ENCODE measurements at places on chromosomes 5 and 9.

DNA sequence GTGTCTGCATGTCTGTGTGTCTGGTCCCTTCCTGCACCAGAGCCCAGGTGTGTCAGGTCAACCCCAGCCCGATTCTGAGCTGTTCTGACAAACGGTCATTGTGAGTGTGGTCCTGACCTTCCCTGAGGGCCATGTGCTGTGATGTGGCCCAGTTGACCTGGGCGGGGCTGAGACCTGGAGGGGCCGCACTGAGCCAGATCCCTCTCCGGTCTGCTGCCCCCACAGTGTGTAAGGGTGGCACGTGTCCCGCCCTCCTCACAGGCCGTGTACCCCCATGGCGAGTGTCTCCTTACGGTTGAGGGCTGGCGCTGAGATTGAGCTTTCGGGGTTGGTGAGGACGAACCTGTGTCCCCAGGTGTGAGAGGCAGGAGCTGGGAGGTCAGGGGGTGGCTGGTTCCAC lies 136.5 kb downstream of the MRPL36 start:
- no peak for DNase-seq

- no peak for DNase-seq
Measured at GRCh38 chr9:111016426-111017045, 21.7 kb downstream of the LPAR1 start.

GRCh38 chr5:55305345-55305744 lies 2.1 kb downstream of the DHX29 start:
- DNase-seq, result no peak

- DNase-seq, result peak; percentile 52
Measured at GRCh38 chr5:141186897-141187512, at the start of gene PCDHB9. Gene PCDHB9, plus strand, starts transcription at chr5:141187161. Its CDS starts 158 bp downstream, at chr5:141187319.

GRCh38 chr9:34994260-34994899 lies 4.8 kb downstream of the DNAJB5 start:
- peak; percentile 46 for DNase-seq

GRCh38 chr5:102036927-102037326 lies 259.2 kb downstream of the SLCO4C1 start:
- DNase-seq, result no peak

GRCh38 chr9:89601306-89601705 lies 3.5 kb upstream of the GADD45G start:
- DNase-seq, result no peak

GRCh38 chr9:93118863-93119702 lies 15.0 kb downstream of the NINJ1 start:
- no peak for DNase-seq

- no peak for DNase-seq
Measured at GRCh38 chr9:113572076-113572861, 108.7 kb downstream of the RGS3 start.

GRCh38 chr9:108722396-108722795 lies 133.4 kb downstream of the ACTL7B start:
- no peak for DNase-seq

- DNase-seq, result no peak
Measured at GRCh38 chr9:88085476-88085875, 52.8 kb downstream of the SPATA31C2 start.

DNA sequence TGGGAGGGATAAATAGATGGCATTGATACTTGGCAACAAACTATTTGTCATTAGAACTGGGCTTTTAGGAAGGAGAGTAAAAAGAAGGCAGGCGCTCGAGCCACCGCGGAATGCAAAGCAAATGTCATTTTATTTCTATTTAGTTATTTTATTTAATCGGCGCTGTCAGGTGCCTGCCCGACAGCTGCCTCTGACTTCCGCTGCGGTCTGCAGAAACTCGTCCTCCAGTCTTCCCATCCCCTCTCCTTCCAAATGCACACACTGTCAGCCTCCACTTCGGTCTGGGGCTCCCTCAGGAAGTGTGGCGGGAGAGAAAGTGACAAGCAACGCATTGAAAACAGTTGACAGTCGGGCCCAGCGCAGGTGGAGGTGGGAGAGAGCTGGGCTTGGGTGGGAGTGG lies 29.3 kb downstream of the ASS1 start:
- DNase-seq, result peak; percentile 71

DNA sequence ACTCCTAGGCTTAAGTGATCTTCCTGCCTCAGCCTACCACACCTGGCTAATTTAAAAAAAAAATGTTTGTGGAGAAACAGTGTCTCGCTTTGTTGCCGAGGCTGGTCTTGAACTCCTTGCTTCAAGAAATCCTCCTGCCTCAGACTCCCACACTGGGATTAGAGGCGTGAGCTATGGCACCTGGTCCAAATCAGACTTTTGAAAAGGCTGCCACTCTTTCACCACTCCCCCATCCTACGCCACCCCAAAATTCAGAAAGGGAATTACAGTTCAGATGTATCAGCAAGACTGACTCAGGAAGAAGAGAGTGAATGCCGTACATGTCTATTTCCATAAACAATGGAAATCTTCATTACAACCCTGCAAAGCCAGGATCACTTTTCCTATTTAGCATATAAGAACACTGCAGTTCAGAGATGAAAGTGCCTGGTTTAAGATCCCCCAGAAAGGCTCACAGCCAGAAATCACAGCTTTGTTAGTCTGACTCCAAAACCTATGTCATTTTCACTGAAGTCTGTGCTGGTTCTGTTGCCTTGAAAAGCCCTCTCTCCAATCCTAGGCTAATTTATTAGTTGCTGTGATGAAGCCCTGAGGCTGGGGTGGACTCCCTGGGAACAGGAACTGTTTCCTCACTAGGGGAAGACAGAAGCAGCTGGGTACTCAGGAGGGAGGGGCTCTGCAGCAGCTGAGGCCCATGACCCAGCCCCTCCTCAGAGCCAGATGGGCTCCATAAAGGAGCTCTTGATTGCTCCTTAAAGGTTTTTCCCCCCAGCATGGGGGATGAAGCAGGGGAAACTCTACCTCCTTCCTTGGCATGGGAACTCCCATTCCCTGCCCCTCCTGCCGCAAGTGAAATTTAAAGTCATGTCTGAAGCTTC lies 3.1 kb downstream of the FBLL1 start:
- peak; percentile 64 for DNase-seq

- no peak for DNase-seq
Measured at GRCh38 chr5:149254506-149254905, 17.2 kb upstream of the AFAP1L1 start.

DNA sequence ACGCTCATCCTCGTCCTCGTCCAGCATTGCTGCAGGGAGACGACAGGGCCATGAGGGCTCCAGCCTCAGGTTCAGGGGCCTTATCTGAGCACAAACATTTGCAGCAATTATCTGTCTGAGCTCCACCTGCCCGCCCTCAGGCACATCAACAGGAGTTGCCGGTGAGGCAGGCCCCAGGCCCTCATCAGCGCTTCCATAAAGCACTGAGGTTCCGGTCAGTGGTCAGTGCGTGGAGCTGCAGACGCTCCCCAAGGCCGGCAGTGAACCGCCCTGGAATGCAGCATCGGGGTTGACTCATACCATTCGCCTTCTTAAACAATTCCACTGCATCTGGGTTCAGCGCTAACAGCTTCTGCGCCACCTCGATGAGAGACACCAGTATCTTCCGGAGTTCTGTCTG lies 15.2 kb downstream of the UBAC1 start:
- no peak for DNase-seq

DNA sequence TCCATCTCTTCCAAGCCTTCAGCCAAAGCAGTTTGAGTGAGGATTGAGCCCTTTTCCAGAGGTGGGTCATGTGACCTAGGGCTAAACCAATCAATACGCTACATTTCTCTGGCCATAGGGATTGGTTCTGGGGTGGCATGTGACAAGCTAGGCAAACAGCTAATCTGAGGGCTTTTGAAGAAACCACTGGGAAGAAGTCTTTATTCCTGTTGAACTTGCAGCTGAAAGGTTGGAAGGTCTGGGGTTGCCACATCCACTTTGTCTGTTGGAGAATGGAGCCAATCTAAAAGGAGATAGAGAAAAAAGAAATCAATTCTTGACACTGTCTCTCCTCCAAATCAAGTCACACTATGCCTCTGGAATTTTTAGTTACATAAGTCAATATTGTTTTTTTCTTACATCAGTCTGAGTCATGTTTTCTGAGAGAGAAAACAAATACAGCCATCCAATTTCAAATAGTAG lies 637.8 kb upstream of the WWC1 start:
- DNase-seq, result no peak

GRCh38 chr5:53425687-53426511 lies 54.5 kb upstream of the FST start:
- peak; percentile 60 for DNase-seq

GRCh38 chr5:170552621-170553115 lies 48.8 kb downstream of the KCNIP1 start:
- peak; percentile 17 for DNase-seq
